ENCODE measurements at places on chromosomes 6 and 20.

GRCh38 chr6:130513770-130514169 is 148.0 kb downstream of the TMEM200A start:
- no peak for DNase-seq

- no peak for DNase-seq
Measured at GRCh38 chr20:51902933-51903332, 100.6 kb upstream of the SALL4 start.

DNA sequence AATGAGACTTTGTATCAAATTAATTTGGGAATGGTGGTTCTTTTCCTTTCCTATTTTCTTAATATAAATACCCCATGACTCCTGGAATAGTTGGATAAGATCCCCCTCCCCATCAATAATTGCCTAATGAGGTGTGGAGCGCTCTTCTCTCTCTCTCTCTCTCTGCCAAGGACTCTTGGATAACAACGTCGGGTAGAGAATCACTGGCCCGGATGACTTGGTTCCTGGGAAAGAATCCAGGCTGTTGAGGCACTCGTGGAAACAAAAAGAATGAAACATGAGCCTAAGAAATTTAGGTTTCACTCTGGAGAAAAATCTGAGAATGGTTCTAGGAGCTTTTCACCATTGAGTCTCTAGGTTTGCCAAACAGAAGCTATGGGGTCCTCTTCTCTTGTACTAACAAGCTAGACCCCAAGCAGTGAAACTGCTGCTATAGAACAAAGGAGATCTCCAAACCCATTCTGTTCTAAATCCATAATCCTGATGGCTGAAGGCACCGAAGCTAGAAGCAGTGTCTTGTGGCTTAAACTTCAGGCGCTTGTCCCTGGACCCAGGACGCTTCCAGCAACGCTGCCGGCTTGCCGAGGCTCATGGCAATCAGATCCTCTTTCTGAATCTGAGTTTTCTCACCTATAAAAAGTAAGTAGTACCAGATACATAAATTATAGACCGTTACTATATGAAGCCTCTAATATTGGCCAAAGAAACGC is 241.6 kb upstream of the BTBD3 start:
- DNase-seq = no peak

GRCh38 chr6:137155830-137156229 is 17.6 kb downstream of the IL22RA2 start:
- DNase-seq = peak; percentile 39

DNA sequence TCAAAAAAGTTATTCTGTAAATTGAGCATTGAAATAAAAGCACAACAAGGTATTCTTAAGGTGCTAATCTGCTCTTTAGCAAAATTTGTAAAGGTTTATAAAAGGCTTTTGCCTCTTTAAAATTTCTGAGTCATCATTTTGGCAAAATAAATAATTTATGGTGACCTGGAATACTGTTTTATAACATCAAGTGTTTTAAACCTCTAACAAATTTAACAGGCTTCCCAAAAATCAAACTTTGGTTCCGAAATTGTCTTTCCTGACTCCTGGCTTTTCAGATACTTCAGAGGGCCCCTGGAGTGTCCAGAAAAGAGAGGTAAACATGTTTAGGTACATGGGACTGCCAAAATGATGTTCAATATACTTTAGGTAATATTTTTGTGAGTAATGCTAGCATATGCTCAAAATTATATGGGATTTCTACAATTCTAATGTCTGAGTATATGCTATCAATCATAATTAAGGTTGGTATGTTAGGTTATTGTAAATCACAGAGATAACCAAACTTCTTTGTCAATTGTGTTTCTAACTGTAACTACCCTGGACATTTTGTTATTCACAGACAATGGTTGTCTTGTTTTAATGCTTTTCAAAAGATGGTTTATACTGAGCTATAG is 160.3 kb upstream of the OLIG3 start:
- no peak for DNase-seq

GRCh38 chr6:106448000-106448426 is 87.5 kb downstream of the CRYBG1 start:
- DNase-seq = peak; percentile 78
